ENCODE measurements at places on chromosomes 7 and 10.

- no peak for DNase-seq
Observed at GRCh38 chr7:87013840-87014190, 45.6 kb downstream of the ELAPOR2 start.

GRCh38 chr10:7045891-7046599 is 364.8 kb downstream of the SFMBT2 start:
- DNase-seq = no peak

- DNase-seq = no peak
Observed at GRCh38 chr10:130357951-130358350, 221.8 kb downstream of the GLRX3 start.

- DNase-seq = no peak
Observed at GRCh38 chr7:28573059-28573553, 160.8 kb downstream of the CREB5 start.

- no peak for DNase-seq
Observed at GRCh38 chr10:124699471-124700292, 44.5 kb downstream of the FAM53B start.

DNA sequence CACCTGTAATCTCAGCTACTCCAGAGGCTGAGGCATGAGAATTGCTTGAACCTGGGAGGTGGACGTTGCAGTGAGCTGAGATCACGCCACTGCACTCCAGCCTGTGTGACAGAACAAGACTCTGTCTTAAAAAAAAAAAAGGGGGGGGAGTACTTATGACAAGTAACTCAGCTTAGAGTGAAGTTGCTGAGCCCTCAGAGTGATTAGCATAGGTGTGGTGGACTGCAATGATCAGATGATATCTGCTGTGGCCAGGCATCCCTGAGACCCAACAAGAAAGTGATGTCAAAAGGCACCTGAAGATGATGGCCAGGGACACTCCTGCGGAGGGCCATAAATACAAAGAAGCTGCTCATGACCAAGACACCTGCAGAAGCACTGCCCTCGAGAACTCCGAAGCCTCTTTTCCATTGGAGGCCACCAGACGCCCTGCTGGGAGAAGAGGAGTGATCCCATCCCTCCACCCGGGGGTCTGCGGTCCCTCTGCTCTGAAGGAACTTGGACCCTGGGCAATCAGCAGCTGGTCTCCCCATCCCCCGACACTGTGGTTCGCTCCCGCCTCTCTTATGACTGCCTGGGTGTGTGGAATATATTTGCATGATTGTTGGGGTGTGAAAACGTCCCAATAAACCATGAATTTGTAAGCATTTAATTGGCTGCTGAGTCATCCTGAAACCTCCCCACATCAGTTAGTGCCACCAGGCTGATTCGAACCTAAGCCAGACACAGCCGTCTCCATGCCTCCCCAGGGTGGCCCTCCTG is 46.0 kb downstream of the RASGEF1A start:
- no peak for DNase-seq

- no peak for DNase-seq
Observed at GRCh38 chr7:41206267-41206666, 496.6 kb downstream of the INHBA start.

DNA sequence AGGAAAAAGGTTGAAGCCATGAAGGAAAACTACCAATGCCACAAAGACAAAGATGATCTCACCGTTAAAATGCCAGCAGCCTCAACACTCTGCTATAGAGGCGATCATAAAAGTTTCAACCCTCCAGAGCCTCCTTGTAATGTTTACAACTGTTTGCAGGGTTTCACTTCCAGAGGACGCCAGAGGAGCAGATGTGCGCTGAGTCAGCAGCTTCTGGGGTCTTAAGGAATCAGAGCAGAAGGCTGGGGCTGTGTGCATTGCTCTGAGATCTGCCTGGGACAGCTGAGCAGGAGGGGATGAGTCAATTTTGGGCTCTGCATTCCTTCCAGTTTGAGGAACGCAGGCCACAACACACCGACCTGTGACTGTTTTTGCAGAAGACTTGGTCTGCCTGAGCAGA is 98.3 kb downstream of the TMEM130 start:
- DNase-seq = no peak

GRCh38 chr10:19944911-19945663 is 128.9 kb downstream of the PLXDC2 start:
- no peak for DNase-seq

DNA sequence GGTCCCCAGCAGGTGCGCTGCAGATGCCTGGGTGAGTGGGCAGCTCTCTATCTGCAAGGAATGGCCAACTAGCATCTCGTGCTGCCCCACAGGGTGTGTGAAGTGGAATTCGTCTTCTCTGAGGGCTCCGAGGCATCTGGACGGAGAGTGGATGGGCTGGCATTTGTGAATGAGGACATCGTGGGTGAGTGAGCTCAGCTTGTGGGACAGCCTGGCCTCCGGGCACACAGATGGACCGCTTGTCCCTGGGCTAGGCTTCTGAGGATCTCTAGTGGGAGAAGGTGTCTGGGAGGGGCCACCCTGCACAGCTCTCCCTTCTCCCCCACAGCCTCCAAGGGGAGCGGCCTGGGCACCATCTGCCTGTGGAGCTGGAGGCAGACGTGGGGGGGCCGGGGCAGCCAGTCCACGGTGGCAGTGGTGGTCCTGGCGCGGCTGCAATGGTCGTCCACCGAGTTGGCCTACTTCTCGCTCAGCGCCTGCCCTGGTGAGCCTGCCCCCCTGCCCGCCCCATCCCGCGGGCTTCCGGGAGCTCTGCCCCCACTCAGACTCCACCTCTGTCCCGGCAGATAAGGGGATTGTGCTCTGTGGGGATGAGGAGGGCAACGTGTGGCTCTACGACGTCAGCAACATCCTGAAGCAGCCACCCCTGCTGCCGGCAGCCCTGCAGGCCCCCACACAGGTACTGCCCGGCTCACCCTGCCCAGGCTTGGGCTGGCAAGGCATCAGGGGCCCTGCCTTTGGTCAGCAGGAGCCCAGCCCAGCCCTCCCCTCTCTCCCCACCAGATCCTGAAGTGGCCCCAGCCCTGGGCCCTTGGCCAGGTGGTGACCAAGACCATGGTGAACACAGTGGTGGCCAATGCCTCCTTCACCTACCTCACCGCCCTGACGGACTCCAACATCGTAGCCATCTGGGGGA is 6.3 kb downstream of the POLR2J start:
- no peak for DNase-seq

DNA sequence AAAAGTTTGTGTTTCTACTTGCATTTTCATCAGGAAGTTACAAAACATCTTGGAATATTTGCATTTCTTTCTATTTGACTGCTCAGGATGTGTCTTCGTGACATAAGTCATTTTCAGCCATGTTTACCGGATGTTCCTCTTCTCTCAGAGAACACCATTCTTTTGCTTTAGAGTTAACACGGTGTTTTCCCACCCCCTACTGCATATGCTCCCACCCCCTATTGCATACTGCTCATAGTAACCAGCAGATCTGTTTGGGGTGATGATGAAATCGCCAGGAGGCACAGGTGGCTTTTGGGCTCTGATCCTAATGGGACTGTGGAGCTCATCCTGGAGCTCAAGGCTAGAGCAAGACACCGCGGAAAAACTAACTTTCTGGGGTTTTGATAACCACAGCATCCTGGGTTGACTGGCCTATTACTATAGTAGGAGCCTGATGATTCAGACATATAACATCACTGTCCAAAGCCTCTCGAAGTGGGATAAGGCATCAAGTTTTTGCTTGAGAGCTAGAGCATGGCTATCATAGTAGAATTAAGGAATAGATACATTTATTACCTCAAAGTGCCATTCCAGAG is 65.1 kb upstream of the BET1 start:
- DNase-seq = no peak

DNA sequence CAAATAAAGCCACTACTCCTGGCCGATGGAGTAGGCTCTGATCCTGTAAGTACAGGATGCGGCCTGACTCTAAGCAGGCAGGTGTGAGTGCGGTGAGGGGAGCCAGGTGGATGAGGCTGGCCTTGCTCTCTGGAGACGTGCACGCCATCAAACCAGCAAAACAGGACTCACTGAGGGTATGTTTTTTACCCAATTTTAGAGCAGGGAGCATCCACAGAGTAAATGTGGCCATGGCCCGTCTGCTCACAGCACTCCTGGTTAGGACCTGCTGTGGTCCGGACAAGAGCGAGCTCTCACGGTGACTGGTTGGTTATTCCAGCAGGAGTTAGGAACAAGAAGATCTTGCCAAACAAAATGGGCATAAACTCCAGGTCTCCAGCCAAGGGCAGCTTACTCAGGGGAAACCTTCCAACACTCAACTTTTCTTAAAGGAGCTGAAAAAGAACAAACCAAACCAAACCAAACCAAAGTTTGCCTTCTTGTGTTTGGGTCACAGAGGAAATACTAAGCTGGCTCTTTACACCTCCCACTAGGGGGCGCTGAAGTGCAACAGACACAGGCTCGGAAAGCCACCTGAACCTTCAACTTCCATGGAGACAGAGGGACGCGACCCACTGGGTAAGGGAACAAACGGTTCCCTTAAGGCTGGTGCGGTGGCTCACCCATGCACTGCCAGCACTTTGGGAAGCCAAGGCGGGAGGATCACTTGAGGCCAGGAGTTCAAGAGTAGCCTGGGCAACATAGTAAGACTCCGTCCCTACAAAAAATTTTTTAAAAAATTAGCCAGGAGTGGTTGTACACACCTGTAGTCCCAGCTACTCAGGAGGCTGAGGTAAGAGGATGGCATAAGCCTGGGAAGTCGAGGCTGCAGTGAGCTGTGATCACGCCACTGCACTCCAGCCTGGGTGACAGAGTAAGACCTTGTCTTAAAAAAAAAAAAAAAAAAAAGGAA is 122.4 kb downstream of the CLEC2L start:
- DNase-seq = peak; percentile 63

- no peak for DNase-seq
Observed at GRCh38 chr7:132090444-132090843, 485.8 kb downstream of the PLXNA4 start.

- DNase-seq = no peak
Observed at GRCh38 chr7:140230516-140230860, 53.7 kb upstream of the KDM7A start.

GRCh38 chr10:4840151-4840550 is 14.1 kb downstream of the AKR1E2 start:
- no peak for DNase-seq

- no peak for DNase-seq
Observed at GRCh38 chr10:15395935-15396334, 24.8 kb upstream of the FAM171A1 start.

GRCh38 chr7:119270644-119271043 is 1002.3 kb upstream of the KCND2 start:
- DNase-seq = no peak

DNA sequence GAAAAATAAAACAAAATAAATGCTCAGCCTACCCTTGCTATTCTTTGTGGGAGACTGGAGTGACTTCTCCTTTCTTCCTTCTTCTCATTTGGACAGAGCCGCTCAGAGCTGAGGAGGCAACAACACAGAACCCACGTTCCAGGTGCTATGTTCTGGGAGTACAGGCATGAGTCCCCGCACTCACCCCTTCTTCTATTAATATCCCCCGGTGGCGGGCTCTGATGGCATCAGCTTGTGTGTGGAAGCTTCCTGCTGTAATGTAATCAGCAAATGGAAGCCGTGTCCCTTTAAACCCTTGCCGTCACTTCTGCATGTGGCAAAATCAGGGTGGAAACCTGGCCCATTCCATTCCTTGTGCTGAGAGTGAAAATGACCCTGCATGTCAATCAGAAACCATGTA is 116.9 kb upstream of the ADARB2 start:
- no peak for DNase-seq

- no peak for DNase-seq
Observed at GRCh38 chr7:16926283-16926682, 44.5 kb upstream of the AGR3 start.

DNA sequence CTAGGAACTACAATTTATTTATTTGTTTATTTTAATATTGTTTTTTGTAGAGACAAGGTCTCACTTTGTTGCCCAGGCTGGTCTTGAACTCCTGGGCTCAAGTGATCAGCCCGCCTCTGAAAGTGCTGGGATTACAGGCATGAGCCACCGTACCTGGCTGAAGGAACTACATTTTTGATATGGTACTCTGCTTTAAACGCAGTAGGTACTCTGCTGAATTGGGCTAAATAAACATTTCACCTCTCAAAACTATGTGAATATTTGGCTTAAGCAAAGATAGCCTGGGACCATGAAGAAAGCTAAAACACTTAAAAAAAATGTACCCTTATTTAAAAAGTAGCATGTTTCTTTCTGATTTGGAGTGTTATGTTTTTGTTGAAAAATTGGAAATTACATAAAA is 138.2 kb downstream of the ADK start:
- DNase-seq = no peak

- no peak for DNase-seq
Observed at GRCh38 chr7:37947941-37948210, 27.4 kb downstream of the EPDR1 start.

GRCh38 chr7:120628251-120628650 is 229.7 kb downstream of the TSPAN12 start:
- DNase-seq = no peak

DNA sequence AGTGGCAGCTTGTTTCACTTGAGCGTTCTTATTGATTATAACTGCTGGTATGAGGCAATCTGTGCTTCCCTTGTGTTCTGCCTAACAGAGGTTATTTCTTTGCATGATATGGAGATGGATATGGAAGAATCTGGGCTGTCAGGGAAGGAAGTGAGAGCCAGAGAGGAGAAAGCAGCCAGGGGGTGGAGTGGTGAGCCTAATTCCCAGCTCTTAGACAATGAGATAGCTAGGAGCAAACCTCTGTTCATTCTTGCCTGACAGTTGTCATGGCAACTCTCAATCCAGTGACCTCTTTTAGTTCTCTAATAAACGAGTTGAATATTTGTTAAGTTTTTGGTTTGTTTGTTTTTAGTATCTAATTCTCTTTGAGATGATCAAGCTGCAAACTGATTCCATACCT is 214.3 kb downstream of the NRG3 start:
- DNase-seq = no peak

GRCh38 chr7:115066634-115067033 is 144.7 kb downstream of the MDFIC start:
- no peak for DNase-seq

GRCh38 chr10:7015457-7015856 is 395.4 kb downstream of the SFMBT2 start:
- DNase-seq = no peak

DNA sequence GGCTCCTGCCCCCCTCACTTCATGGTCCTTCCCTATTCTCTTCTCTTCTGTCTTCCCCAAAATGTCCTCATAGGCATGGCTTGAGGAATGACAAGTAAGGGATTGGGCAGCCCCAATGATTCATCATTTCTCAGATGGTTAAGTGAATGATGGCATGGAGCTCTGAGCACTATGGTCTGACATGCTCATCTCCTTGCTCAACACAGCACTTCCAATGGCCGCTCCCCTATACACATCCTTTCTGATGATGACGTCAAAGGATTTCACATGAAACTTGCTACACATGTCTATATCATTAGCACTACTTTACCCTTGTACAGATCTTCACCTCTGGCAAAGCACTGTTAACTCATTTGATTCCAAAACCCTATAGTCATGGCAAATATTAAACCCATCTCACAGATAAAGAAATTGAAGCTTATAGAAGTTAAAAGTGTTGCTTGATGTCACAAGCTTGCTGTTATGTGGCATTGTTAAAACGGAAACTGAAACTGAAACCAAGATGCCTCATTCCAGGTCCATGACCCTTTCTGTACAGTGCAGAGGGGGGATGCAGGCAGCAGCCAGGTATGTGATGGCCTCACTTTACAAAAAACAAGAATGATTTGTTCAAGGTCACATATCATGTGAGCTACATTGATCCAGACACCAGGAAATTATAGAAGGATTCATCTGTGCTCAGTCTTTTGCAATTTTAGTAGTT is 90.0 kb upstream of the PLXNA4 start:
- DNase-seq = no peak

- no peak for DNase-seq
Observed at GRCh38 chr7:1253681-1254181, 21.1 kb downstream of the UNCX start.

GRCh38 chr10:70536196-70536861 is 57.8 kb downstream of the PALD1 start:
- no peak for DNase-seq

- DNase-seq = no peak
Observed at GRCh38 chr10:74156919-74157289, 5.9 kb downstream of the ADK start.

Data from H54 (cell line).